ENCODE measurements at places on chromosomes 13 and 19.

DNA sequence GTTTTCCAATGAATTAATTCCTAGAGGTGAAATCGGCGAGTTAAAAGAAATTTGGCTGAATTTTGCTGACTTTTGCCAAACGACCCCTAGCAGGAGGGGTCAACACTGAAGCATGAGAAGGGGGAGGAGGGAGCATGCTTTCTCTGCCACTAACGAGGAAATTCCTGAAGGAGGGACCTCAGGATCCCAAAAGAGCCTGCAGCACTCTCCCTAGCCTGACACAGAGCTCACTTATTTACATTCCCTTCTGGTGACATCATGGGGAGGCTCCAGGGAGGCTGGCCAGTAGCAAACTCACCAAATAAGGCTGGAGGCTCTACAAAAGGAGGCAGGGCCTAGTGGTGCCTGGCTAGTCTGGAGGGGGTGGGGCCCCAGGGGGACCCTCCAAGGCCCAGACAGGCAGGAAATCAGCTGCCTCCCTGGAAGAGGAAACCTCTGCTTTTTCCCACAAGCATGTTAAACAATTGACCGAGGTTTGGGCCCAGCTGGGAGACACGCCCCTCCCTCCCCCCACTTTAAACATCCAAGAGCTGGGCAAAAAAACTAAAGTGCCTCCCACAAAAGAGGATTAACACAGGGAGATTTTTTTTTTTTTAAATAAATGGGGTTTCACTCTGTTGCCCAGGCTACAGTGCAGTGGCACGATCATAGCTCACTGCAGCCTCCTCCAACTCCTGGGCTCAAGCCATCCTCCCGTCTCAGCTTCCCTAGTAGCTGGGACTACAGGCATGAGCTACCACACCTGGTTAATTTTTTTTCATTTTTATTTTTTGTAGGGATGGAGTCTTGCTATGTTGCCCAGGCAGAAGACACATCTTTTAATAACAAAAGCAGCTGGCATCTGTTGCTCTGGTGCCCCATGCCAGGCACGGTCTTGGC, 2.1 kb downstream of the DAPK3 start:
- DNase-seq = no peak

GRCh38 chr19:5103061-5103701, 134.3 kb downstream of the KDM4B start:
- no peak for DNase-seq

DNA sequence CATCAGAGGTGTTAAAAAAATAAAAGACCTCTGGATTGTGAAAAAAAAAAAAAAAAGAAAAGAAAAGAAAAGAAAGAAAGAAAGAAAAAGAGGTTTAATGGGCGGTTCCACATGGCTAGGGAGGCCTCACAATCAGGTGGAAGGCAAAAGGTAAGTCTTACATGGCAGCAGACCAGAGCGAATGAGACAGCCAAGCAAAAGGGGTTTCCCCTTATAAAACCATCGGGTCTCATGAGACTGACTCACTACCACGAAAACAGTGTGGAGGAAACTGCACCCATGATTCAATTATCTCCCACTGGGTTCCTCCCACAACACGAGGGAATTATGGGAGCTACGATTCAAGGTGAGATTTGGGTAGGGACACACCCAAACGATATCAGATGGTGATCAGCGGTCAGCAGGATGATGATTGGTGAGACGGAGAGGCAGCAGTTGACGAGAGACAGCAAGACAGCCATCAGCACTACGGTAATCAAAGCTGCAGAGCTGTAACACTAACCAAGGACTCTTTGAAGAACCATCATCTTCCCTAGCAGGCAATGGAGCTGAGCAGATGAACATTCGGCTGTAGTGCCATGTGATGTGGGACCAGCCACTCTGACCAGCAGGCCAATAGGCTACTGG, 3.9 kb upstream of the CD209 start:
- DNase-seq = no peak

- no peak for DNase-seq
Measured at GRCh38 chr19:35407619-35408018, 36.8 kb downstream of the GPR42 start.
